ENCODE measurements at places on chromosomes 4 and X. TPM values are rescaled to one million over a fixed set of nuclear protein-coding genes. Genes with fewer than 3 reads are reported as not detected.

DNA sequence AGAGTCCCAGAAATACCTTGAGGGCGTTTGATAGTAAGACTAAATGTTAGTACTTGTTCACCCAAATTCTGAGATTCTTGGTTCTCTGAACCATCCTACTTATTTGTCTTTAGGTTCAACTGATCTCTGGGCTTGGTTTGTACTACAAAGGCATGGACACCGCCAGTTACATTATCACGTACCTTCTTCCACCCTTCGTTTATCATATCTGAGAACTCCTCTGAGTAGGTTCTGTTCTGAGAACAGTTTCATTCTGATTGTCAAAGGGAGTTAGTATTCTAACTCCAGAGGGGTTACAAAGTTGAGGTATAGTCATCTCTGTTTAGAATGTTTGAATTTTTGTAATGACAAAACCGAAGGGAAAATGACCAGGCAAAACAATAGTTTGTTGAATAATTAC, 19.3 kb downstream of the ZFX start:
- DNase-seq, result no peak

DNA sequence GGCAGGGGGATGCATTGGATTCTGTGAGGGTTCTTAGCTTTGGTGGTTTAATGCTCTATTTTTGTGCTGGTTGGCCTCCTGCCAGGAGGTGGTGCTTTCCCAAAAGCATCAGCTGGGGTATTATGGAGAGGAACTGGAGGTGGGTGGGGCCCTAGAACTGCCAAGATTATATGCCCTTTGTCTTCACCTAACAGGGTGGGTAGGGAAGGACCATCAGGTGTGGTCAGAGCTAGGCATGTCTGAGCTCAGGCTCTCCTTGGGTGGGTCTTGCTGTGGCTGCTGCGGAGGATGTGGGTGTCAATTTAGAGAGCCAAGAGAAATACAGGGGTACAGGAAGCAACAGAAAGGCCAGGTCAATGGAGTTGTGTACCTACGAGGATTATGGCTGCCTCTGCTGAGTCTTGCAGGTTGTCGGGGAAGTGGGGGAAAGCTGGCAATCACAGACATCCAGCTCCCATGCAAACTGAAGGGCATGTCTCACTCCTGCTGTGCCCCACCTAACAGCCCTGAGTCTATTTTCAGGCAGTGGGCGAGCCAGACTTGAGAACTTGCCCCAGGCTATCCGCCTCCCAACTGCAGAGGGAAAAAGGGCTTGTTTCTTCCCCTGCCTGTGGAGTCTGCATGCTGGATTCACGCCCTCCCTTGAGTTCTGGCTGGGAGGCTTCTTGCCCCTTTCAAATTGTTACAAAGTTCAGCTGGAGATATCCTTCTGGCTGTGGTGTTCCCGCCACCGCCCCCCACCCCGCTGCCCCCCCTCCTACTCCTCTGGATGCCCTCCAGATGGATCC, 212.0 kb downstream of the COMMD8 start:
- DNase-seq, result no peak

The UGT2B7 gene
- 70.4 TPM for polyA plus RNA-seq

The DDX53 gene
- polyA plus RNA-seq, result not detected

All from left renal cortex interstitium (tissue), 4 donors.